ENCODE measurements at places on chromosomes 6 and 20.

DNA sequence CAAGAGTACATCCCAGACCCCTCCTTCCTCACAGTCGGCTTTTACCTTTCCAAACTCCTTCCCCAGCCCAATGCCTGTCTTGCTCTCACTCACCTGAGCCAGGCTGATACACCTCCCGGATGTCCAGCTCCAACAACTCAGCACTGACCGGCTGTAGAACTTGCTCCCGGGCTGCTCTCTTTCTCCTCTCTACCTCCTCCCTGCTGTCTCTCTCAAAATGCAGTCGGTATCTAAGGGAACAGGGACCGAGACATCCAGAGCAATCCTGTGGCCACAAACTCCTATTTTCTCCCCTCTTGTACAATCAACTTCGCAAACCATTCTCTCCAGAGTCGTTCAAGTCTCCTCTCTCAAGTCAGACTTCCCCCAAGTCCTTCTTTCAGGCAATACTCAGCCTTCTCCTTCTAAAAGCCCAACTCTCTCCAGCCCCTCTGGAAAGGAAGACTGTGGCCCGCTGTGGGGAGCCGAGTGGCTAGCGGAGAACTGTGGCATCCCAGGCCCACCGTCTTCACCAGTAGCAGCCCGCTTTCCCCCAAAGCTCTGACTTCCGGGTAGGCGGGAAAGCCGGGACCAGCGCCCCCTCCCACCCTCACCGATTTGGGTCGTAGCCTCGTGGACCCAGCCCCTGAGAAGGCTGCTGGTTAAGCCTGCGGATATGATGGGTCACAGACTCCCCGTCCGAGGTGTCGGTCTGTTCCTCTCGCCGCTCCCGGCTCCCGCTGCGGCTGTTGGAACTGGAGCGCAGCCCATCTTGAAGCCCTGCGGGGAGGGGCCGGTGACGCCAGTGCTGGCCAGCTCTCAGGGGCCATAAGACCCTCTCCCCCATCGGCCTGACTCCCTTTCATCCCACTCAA is 1.1 kb downstream of the GNL1 start:
- peak; percentile 49 for DNase-seq

DNA sequence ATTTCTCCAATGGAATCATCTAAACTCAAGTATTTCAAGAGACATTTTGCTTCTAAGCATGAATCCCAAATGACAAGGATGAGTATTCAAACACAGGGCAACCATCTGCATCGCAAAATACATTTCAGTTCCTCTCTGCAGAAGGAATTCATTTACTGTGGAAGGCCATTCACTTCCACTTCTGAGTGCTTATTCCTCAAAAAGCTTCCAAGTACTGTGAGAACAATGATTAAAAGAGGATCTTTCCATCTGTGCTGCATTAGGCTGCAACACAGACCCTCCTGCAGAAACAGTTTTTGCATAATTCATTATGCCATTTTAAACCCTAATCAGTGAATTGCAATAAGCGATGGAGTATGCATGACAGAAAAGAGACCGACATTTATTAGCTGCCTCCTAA is 52.5 kb downstream of the ARHGAP18 start:
- DNase-seq = no peak

GRCh38 chr6:148535976-148536375 is 193.3 kb downstream of the SASH1 start:
- DNase-seq = no peak

- DNase-seq = no peak
Observed at GRCh38 chr6:4388675-4389074, 253.3 kb upstream of the ECI2 start.

- DNase-seq = no peak
Observed at GRCh38 chr6:147891671-147892070, 383.2 kb downstream of the SAMD5 start.
